ENCODE measurements at places on chromosomes 16 and 17.

DNA sequence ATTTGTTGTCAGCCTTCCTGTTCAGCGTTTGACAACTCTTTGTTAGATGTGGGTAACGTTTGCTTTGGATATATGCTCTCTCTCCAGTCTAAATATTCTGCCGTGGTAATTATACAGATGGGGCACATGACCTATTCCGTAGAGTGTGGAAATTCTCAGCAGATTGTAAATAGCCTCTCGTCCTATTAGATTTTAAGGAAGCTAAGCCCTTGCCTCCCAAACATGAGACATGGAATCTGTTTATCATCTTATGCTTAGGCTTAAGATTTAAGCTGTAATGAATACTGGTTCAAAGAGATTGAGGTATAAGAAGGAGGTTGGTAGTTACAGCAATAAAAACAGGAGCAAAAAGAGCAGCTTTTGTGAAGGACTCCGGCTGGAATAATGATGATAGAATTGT is 87.4 kb downstream of the RBFOX1 start:
- DNase-seq = no peak

DNA sequence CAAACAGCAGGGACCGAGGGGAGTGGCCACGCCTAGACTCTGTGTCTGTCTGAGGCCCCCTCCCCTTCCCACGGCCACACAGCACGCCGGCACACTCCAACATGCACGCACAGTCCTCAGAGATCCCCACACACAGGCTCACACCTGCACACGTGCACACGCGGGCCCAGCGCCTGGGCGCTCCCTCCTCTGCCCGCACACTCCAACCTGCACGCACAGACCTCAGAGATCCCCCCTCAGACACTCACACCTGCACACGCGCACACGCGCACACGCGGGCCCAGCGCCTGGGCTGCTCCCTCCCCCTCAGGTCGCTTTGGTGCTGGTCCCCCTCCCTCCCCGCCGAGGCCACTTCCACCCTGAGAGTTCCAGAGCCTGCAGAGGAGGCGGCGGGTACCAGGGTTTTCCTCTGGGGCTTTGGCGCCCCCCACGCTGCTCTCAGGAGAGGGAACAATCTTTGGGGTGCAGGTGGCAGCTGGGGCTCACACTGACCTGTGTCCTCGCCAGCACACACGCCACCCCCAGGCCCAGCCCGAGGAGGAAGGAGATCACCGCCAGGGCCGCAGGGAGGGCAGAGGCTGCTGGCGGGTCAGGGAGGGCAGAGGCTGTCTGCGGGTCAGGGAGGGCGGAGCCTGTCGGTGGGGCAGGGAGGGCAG is 1.6 kb downstream of the CD7 start:
- no peak for DNase-seq

DNA sequence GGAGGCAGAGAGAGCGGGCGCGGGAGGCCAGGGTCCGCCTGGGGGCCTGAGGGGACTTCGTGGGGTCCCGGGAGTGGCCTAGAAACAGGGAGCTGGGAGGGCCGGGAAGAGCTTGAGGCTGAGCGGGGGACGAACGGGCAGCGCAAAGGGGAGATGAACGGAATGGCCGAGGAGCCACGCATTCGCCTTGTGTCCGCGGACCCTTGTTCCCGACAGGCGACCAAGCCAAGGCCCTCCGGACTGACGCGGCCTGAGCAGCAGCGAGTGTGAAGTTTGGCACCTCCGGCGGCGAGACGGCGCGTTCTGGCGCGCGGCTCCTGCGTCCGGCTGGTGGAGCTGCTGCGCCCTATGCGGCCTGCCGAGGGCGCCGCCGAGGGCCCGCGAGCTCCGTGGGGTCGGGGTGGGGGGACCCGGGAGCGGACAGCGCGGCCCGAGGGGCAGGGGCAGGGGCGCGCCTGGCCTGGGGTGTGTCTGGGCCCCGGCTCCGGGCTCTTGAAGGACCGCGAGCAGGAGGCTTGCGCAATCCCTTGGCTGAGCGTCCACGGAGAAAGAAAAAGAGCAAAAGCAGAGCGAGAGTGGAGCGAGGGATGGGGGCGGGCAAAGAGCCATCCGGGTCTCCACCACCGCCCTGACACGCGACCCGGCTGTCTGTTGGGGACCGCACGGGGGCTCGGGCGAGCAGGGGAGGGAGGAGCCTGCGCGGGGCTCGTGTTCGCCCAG is 1.2 kb upstream of the CBX4 start:
- DNase-seq = peak; percentile 47

DNA sequence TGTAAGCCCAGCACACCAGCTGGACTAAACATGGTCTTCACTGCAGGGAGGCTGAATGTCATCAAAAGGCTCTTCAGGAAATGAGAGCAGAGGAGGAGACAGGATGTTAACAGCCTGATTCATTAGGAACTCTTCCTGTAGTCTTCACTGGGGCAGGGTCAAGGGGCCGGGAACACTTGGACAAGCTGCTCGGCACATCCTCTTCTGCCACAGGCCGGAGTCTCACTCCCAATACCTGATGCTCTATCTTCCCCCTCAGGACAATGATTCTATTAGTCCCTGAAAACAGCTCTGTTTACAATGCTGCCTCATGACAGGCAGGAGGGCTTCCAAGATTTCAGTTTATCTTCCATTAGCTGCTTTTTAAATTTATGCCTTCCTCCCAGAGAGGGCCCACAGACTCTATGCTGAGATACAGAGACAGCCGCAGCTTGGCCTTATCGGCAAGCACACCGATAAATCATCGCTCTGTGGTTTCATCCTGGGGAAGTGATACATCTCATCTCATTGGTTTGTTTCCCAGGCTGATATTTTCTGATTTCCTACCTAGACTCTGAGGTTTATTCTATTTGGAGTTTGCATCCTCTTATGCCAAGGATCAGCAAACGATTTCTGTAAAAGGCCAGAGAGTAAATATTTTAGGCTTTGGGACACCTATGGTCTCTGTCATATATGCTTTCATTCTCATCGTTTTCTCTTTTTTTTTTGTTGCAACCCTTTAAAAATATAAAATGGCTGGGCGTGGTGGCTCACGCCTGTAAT is 214.0 kb upstream of the ASIC2 start:
- no peak for DNase-seq

GRCh38 chr17:48642059-48642842 is 16.1 kb upstream of the HOXB9 start:
- no peak for DNase-seq

GRCh38 chr17:70099884-70100283 is 24.9 kb downstream of the KCNJ16 start:
- DNase-seq = peak; percentile 81

GRCh38 chr17:56785405-56785804 is 48.3 kb downstream of the C17orf67 start:
- no peak for DNase-seq

DNA sequence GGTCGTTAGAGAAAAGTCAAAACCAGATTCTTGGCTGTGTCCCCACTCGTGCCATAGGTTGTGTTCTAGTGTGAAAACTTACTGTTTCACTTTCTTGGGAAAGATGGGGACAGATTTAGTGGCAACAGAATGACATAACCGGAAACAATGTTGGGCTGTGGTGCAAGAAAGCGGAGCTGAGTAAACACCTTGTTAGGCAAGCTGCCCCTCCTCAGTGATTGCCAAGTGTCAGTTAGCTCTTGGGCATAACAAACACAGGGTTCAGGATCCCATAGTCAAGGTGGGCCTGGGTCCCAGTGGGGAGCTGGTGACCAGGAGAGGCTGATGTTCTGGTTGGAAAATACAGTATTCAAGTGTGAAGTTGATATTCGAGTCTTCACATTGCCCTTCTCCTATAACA is 15.4 kb downstream of the UBN1 start:
- DNase-seq = no peak

GRCh38 chr16:52312716-52313115 is 234.2 kb downstream of the TOX3 start:
- no peak for DNase-seq
